ENCODE measurements at places on chromosomes 2 and 18. TPM values are rescaled to one million over a fixed set of nuclear protein-coding genes. Genes with fewer than 3 reads are reported as not detected.

The HAAO gene
- total RNA-seq, result 0.46 TPM

The FOXD4L1 gene
- 0.09 TPM for total RNA-seq

The ELOA2 gene
- total RNA-seq, result not detected

The PCARE gene
- total RNA-seq, result not detected

The WDR54 gene
- 26.6 TPM for total RNA-seq

The PAIP2B gene
- total RNA-seq, result 0.85 TPM

The CYB5A gene
- total RNA-seq, result 154 TPM

The LINC00305 gene
- total RNA-seq, result not detected

The HOXD9 gene
- total RNA-seq, result 0.28 TPM

The ADGRF3 gene
- total RNA-seq, result under 0.01 TPM

The GREB1 gene
- 1.3 TPM for total RNA-seq

The RAB27B gene
- 30.2 TPM for total RNA-seq

The EFR3B gene
- total RNA-seq, result 1.4 TPM

The SLC8A1 gene
- 13.1 TPM for total RNA-seq

The PAPOLG gene
- 6.1 TPM for total RNA-seq

The MRPS5 gene
- 48.8 TPM for total RNA-seq

The SULT1C4 gene
- total RNA-seq, result not detected

The LYPD1 gene
- 3.9 TPM for total RNA-seq

The PDE6D gene
- 10.0 TPM for total RNA-seq

The MSH2 gene
- 13.7 TPM for total RNA-seq

The SH3RF3 gene
- total RNA-seq, result 2.6 TPM
